ENCODE measurements at places on chromosomes 2 and 18.

DNA sequence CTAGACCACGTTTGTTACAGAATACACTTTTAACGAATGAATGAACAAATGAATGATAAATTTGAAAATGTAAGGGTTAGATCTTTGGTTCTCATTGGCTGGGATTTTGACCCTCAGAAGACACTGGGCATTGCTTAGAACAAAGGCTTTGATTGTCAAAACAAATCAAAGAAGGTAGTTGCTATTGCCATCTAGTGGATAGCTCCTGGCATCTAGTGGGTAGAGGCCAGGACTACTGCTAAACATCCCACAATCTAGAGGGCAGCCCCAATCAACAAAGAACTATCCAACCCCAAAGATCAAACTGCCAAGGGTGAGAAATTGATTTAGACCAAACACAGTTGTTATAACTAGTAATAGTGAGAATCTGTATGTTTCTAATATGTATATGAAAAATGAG is 552.3 kb downstream of the KCNJ3 start:
- DNase-seq = no peak

GRCh38 chr18:46412916-46413315 is 244.1 kb downstream of the LOXHD1 start:
- DNase-seq = peak; percentile 21

DNA sequence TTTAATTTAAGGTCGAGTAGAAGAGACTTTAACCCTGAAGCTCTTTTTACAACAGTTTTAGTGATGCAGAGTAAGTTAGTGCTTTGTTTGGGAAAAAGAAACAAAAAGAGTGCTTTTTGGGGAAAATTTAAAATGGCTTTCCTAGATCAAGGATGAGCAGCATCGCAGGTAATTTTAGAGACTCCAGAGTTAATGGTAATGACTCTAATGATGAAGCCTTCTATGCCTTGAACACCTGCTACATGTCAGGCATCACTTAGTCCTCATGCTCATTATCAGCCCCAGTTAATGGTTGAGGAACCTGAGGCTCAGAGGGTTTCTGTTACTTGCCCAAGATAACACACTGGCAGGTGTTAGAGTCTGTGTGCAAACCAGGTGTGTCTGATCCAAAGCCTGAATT is 167.8 kb downstream of the ACOXL start:
- no peak for DNase-seq

- DNase-seq = no peak
Measured at GRCh38 chr2:239201884-239202283, 198.9 kb downstream of the HDAC4 start.

- no peak for DNase-seq
Measured at GRCh38 chr2:21590026-21590690, 466.4 kb downstream of the TDRD15 start.

DNA sequence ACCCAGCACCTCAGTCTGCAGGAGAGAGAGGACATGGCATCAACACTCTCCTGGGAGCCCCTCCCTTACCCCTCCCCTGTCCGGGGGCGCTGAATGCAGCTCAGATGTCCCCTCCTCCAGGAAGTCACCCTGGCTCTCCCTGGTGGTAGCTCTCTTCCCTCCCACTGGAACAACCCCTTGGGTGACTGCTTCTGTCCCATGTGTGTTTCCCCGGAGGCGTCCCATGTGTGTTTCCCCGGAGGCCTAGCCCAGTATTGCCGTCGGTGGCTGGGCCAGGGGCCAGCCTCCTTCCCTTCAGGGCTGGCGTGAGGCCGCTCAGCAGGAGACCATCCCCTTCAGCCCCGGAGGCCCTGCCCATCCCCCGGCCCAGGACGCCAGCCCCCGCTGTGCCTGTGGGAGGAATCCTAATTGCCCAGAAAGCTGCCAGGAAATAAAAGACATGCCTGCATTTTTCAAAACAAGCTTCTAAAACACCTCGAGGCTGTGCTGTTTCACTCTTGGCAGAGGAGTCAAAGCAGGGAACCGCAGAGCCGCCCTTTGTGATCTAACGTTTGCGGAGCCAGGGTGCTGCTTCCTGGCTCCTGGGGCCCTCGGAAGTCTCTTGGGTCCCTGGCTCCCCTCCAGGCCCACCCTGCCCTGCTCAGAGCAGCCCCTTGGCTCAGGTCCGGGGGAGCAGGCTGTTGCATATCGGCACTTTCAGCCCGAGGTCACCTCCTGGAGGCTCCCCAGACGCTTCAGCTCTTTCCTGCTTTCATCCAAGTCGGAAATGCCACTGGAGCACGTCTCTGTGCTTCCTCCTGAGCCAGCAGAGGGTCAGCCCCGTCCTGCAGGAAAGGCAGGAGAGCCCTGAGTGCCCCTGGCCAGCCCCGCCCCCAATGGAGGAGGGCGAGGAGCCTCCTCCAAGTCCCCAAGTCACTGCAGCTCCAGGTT is 11.4 kb downstream of the SNED1 start:
- peak; percentile 66 for DNase-seq

- no peak for DNase-seq
Measured at GRCh38 chr2:241849616-241850543, 8.8 kb downstream of the PDCD1 start.

- no peak for DNase-seq
Measured at GRCh38 chr2:51103205-51103604, 71.3 kb upstream of the NRXN1 start.

- no peak for DNase-seq
Measured at GRCh38 chr2:151928380-151928779, 100.2 kb upstream of the ARL5A start.

DNA sequence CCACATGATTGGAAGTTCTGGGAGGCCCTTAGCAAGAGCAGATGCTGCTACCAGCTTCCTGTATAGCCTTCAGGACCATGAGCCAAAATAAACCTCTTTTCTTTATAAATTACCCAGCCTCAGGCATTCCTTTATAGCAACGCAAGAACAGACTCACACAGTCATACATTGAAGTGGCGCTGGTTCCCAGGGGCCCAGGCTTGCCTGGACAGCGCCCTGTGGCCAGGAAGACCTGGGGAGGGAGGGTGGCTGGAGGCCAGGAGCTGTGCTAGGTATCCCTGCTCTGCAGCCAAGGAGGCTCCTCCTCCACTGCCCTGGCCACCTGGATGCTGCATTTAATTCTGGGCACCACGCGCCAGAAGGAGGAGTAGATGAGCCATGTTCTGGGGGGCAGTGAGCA is 98.1 kb downstream of the AGAP1 start:
- DNase-seq = no peak

DNA sequence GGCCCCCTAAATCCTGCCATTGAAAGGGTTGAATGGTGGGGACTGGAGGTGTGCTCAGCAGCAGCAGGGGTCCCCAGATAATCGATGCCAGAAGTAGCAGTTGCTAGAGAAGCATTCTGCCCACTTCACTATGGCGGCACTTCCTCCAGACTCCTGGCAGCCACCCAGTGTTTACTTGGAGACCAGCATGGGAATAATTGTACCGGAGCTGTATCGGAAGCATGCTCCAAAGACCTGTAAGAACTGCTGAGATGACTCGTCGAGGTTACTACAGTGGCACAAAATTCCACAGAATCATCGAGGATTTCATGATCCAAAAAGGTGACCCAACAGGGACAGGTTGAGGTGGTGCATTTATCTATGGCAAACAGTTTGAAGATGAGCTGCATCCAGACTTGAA is 11.0 kb upstream of the GAREM2 start:
- DNase-seq = no peak

- no peak for DNase-seq
Measured at GRCh38 chr2:214135966-214136365, 274.9 kb upstream of the VWC2L start.

DNA sequence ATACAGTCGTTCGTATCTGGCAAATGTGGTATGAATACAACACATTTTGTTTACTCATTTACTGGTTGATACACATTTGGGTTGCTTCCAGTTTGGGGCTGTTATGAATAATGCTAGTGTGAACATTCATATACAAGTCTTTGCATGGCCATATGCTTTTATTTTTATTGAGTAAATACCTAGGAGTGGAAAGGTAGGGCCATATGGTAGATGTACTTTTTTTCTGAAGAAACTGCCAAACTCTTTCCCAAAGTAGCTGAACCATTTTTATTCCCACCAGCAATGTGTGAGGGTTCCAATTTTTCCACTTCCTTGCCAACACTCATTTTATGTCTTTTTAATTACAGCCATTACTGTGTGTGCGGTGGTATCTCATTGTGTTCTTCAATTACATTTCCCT is 496.2 kb upstream of the NRXN1 start:
- no peak for DNase-seq

- no peak for DNase-seq
Measured at GRCh38 chr18:21366896-21367295, 124.9 kb downstream of the GREB1L start.

- DNase-seq = no peak
Measured at GRCh38 chr2:41729800-41730364, 317.9 kb upstream of the PKDCC start.

DNA sequence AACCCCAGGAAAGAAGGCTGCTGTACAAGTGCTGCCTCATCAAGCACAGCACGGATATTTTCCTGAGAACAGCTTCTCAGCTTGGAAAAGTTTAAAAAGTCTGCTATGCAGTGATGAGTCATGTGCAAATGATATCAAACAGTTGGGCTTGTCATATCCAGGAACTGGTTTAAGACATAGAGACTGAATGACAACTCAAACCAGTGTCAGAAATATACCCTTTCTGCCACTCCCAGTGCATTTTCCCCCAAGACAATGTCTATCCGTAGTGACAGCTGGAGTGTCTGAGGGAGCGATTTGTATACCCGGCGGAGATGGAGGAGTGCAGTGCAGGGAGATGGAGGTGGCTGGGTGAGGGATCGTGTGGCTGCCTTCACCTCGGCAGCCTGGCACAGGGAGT is 28.2 kb downstream of the SOX11 start:
- no peak for DNase-seq

GRCh38 chr2:112694182-112694581 is 26.6 kb upstream of the NT5DC4 start:
- no peak for DNase-seq

- no peak for DNase-seq
Measured at GRCh38 chr18:37673671-37674070, 108.1 kb upstream of the CELF4 start.

DNA sequence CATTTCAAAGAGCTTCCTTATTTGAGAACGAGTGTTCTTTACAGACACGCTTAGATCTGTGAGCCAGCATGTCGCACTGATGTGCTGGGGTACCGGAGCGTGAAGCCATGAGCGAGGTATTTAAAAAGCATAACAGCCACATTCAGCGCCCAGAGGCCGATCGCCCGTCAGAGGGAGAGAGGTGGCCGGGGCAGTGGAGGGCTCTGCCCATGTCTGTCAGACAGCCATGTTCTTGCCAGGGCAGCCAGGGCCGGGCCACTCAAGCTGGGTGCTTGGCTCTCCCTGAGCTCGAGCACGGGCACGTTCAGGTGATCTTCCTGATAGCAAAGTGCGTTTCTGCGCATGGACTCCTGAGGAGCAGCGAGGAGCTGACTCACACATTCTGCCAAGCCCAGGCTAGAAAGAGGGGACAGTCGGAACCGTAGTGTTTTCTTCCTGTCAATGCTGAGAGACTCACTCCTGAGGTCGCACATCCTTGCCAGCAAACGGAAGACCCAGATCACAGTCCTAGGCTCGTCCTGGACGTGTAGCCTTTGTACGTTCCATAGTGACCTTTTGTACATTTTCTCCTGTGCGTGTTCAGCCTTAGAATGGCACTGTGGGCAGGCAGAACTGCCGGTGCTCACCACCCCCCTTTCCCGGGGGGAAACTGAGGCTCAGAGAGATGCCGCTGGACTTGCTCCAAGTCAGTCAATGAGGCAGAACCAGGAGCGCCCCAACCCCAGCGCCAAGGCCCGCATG is 100.7 kb downstream of the NFATC1 start:
- no peak for DNase-seq

GRCh38 chr2:146271131-146271831 is 1573.5 kb upstream of the ACVR2A start:
- no peak for DNase-seq

DNA sequence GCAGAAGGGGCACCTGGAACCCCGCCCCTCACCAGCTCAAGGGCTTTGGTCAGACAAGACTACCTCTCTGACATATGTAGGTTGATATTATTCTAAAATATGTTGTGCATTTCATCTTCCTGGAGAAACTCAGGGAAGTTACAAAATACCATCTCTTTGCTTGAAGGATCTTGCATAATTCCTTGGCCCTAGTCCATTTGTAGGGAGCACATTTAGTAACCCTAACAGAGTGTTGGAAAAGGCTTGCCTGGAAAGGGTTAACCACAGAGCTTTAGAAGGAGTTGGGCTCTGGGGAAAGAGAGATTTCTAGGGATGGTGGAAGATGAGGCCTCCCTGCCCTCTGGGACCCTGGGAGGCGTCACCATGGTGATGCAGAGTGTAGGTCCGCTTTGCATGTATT is 143.0 kb upstream of the SLC1A4 start:
- no peak for DNase-seq

DNA sequence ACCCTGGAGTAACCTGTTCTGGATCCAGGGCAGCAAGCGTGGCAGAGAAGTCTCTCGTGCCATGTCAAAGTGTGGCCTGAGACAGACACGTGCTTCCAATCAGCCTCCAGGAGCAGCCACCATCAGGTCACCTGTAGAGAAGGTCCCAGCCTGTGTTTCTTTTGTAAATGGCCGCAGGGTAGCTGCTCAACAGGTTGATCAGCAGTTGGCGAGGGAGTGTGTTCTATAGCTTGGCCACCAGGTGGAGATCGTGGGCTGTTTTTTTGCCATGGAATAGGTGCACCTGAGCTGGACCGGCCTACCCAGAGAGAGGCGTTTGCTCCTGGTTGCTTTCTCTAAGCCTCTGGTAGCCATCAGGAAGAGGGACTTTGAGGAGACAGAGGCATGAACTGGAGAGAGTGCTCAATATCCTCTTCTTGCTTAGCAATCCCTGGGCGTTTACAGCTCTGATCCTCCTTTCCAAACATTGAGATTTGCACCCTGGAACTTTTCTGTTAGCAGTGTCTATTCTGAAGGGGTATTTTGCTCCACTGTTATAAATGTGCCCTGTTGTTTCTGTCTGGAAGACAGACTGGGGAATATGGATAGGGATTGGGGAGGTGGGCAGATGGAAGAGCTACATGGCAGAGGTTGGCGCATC is 34.2 kb upstream of the EN1 start:
- DNase-seq = no peak

- DNase-seq = peak; percentile 56
Measured at GRCh38 chr2:234881413-234882241, 70.2 kb upstream of the SH3BP4 start.

DNA sequence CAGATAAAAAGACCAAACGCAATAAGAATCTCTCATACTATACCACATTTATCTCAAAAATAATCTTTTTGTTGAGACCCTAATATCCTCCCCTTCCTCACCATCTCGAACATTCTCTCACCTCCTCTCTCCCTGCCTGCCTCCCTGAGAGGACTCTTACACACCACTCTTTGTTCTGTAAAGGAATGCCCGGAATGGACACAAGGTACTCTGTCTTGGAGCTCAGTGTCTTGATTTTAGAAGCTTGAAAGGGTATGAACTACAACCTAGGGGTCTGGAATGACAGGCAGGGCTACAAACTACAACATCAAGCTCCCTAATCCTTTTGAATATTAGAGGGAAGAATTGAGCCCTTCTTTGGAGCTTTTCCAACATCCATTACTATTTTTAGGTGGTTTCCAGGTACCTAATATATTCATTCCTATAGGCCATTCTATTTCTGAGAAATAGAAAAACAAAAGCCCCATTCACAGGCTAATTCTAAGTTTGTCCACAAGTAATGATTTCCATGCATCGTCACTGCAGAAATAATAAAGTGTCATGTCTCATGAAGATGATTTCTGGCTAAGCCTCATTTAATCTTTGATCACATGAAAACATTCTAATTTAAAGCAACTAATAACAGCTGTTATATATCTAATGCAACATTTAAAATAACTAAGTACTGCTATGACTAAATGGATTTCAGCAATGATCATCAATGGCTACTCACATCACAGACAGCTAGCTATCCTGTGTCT is 60.6 kb downstream of the LRP2 start:
- DNase-seq = no peak

GRCh38 chr2:10762651-10763460 is 41.4 kb downstream of the ATP6V1C2 start:
- DNase-seq = no peak
